ENCODE measurements at places on chromosomes 6 and 20.

GRCh38 chr20:15848995-15849610, 724.1 kb downstream of the KIF16B start:
- DNase-seq = no peak

- no peak for DNase-seq
Observed at GRCh38 chr20:54190217-54190616, 16.4 kb upstream of the CYP24A1 start.

DNA sequence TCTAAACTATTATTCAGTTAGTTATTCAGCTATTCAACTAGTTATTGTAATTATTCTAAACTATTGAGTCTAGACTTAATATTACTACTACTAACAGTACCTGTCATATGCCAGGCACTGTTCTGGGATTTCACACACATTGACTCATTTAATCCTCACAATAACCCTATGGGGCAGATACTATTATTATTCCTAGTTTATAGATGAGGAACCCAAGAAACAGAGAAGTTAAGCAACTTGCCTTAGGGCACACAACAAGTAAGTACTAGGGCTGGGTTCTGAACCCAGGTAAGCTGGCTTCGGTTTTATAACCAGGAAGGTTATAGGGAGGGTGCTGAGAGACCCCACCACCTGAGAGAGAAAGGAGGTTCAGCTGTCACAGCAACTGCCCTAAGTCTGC, 7.8 kb downstream of the TEAD3 start:
- no peak for DNase-seq

DNA sequence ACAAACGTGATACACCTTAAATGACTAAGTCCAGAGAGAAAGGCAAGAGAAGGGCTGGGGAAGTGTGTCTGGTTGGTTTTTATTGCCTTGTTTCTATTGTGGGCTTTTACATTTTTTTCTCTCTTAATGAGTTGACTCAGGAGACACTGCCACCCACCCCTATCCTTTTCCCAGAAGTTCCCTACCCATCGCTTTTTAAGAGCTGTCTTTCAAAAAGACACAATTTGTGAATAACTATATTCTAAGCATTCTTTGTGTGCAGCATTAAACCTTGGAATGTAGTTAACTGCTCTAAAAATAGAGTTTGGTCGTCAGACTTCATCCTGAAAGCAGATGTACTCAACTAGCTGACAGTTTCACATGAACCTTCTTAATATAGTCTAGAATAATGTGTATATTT, 174.9 kb downstream of the ISM1 start:
- DNase-seq = no peak

- no peak for DNase-seq
Observed at GRCh38 chr6:169212436-169212835, 41.2 kb downstream of the THBS2 start.

DNA sequence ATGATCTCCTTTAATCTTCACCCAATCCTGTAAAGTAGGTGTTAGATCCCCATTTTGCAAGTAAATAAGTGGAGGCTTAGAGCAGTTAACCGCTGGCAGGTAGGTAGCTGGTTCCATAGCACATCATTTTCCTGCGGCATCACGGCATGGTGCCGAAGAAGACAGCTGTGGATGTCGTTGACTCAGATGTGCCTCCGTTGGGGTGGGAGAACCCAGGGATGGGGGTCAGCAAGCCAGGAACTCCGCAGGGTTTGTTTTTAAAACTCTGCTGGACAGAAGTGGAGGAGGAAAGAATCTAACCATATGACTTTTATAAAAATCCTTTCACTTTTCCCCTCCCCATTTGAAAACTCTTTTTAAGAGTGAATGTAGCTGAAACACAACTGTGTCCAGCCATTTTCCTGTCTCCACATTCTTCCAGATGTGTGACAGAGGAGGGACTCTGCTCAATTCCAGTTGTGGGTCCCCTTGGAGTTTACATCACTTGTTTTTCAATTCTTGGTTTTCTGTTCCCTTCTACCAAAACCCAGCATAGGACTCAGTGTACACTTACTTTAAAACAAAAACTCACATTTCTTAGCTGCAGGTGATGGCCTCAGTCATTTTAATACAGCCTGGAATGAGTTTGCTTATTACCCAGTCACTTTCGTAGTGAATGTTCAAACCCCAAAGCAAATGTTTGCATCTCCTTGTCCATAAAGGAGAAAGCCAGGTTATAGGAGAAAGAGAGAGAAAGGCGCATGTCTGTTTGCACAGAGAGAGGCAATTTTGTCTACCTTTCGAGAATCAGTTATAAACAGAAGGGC, 27.6 kb upstream of the PI16 start:
- DNase-seq = no peak

- no peak for DNase-seq
Observed at GRCh38 chr6:81215092-81215432, 537.4 kb downstream of the TENT5A start.

GRCh38 chr6:35051396-35051795, 89.7 kb downstream of the TCP11 start:
- DNase-seq = no peak

DNA sequence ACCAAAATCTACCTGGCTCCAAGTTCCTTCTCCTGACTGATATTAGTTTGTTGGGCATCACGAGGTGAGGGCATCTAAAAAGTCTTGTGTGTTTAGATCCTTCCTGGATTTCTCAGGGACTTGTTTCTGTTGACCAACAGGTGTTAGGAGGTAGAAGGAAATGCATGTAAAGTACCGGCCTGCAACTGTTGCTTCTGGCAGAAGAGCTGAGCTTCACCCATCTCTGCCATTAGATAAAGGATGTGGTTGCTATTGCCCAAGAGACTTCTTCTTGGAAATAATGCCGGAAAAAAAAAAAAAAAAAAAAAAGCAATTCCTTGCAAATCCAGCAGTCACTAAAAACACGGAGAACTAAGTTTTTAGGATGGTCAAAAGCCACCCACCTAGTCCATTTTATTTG, 303.1 kb downstream of the CDH26 start:
- no peak for DNase-seq

- peak; percentile 69 for DNase-seq
Observed at GRCh38 chr6:36120979-36121786, 9.1 kb upstream of the MAPK13 start.

- DNase-seq = no peak
Observed at GRCh38 chr6:132973514-132973993, 159.2 kb downstream of the RPS12 start.

DNA sequence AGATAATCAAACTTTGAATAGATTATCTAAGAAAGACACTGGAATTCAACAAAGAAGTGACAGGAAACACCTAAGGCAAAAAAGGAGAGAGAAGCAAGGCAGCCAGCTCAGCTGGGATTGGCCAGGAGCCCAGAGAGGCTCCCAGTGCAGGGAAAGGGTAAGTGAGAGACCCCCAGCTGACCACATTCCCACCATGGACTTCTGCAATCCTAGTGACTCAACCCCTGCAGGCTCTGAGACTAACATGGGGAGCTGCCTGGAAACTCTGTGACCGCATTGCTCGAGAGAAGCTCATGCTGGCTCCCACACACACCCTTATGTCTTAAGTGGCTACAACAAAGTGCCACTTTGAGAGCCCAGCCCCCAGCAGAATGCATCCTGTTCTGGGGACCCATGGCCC, 215.1 kb downstream of the PACRG start:
- DNase-seq = no peak

DNA sequence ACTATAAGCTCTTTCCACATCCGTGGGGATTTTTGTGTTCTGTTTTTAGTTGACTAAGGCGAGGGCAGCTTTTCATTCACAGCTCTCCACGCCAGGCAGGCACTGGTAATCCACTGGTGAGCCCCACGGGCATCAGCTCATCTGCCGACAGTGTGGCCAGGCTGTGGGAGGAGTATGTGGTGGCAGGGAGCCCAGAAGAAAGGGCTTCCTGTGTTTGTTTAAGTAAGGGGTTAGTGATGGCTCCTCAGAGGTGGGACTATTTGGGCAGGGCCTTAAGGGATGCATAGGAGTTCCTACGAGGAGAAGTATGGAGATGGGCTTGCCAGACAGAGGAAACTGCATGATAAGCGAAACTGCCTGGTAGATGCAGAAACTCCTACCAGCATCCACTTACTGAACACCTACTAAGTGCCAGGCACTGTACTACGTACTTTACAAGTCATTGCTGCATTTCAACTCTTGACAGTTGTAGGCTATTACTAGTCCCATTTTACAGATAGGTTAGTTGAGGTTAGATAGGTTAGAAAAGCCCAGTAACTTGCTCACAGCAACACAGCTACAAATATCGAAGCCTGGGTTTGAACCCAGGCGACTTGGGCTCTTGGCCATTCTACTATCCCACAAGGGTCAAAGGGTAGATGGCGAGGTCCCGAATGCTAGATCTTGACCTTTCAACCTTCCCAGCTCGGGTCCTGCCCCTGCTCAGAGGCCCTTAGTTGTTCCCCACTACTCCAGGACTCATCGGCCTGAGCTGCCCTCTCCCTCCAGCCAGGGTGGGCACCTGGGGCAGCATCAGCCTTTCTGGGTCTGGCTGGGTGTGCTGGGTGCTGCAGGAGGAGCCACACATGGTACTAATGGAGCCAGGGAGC, 55.1 kb downstream of the CEBPB start:
- DNase-seq = no peak

DNA sequence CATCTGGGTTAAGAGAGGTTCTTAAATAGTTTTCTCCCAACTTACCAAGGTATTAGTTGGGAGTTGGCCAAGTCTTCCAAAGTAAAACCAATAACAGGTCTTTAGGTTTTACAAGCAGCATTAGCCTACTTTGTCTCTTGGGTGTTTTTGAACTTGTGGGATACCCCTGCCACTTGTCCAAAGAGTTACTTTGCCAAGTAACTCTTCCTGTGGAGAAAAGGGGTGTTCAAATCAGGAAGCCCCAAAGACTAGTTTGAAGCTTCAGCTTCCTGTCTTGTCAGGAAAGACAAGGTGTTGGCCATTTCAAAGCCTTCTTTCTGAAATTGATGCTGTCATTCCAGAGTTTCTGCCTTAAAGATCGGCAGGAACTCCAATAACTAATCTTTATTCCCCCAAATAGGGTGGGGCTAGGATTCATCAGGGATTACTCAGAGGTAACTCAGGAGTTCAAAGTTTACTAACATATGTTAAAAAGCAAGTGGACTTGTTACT, 822 bp downstream of the RAB22A start:
- peak; percentile 38 for DNase-seq

DNA sequence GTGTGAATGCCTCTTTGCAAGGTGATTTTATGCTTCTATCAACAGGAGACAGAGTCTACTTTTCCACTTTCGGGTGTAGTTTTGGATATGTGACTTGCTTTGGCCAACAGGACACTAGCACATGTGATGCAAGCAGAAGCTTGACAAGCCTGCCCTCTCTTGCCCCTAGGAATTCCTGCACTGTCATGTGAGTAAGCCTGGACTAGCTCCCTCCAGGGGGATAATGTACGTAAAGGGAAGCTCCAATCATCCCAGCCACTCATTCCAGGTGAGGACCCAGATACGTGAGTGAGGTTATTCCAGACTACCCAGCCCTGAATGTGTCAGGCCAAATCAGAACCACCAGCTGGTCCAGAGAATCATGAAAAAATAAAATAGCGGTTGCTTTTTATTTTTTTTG, 33.3 kb downstream of the BEND3 start:
- DNase-seq = no peak

DNA sequence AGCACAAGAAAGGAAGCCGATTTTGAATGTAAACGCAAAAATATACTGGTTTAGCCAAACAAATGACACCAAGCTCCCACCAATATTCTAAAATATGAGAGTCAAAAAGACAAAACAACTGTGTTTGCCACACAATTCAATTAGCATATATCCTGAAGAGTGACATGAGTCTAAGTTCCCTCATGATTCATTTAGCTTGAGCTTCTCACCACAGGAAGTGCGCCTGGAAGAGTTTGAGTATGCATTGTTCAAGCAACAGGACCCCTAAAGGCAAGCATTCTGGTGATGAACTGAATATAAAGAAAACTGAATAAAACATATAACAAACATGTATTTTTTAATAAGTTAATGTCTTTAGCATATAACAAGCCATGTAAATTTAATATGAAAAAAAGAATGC, 115.2 kb upstream of the RUNX2 start:
- no peak for DNase-seq

GRCh38 chr6:170167657-170168159, 123.2 kb downstream of the DLL1 start:
- no peak for DNase-seq

GRCh38 chr6:53197553-53197952, 48.9 kb upstream of the GCM1 start:
- DNase-seq = no peak

DNA sequence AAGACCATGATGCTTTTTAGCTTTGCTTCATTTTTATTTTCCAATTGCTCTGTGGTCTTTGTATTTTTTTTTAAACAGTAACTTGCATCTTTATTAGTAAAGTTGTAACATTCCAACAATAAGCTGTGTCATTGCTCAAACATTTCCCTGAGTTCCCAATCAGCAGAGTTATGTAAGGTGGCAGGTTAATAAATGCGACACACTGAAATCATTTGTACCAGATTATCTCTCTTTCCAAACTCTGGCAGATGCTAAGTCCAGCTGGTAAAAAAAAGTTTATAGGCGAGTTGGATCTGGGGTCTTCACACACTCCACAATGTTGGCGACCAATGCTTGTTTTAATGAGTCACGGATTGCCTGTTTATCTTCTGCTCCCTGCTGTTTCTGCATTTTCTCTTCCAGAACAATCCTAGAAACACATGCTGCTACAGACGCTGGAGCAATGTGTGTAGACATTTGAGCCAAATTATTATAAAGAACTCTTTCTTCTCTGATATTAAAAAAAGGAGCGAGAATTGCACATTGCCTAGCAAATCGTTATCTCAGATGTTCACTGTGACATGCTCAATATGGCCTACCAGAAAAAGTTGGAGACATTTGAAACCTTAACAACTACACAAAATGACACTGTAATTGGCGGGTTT, 113.6 kb upstream of the IFNGR1 start:
- no peak for DNase-seq

- DNase-seq = no peak
Observed at GRCh38 chr6:159430323-159430722, 261.1 kb downstream of the FNDC1 start.

GRCh38 chr6:17476511-17476910, 83.1 kb downstream of the CAP2 start:
- DNase-seq = no peak

- no peak for DNase-seq
Observed at GRCh38 chr6:41935685-41936072, 5.9 kb downstream of the CCND3 start.

GRCh38 chr6:124984668-124985338, 22.6 kb downstream of the RNF217 start:
- DNase-seq = no peak

GRCh38 chr20:19566226-19566945, 191.7 kb upstream of the RIN2 start:
- no peak for DNase-seq

DNA sequence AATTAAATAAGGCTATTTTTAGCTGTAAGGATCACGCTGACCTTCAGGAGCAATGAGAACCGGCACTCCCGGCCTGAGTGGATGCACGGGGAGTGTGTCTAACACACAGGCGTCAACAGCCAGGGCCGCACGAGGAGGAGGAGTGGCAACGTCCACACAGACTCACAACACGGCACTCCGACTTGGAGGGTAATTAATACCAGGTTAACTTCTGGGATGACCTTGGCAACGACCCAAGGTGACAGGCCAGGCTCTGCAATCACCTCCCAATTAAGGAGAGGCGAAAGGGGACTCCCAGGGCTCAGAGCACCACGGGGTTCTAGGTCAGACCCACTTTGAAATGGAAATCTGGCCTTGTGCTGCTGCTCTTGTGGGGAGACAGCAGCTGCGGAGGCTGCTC, 84.0 kb downstream of the RAMACL start:
- DNase-seq = no peak
